Activated T-helper 1 cell treated with Interleukin-2 at 50 U/mL for 16 hours (primary cell): ENCODE measurements at places on chromosomes 3 and 15.

GRCh38 chr3:81484520-81484919, 276.9 kb downstream of the GBE1 start:
- no peak for DNase-seq

- no peak for DNase-seq
Observed at GRCh38 chr15:60589728-60590127, 110.8 kb upstream of the ICE2 start.

GRCh38 chr15:76310475-76311099, 682 bp downstream of the ETFA start:
- no peak for DNase-seq

GRCh38 chr3:188197388-188197847, 43.5 kb downstream of the LPP start:
- no peak for DNase-seq

- no peak for DNase-seq
Observed at GRCh38 chr15:90991587-90992285, 2.6 kb downstream of the PRC1 start.

GRCh38 chr15:58549785-58550074, 117.9 kb downstream of the LIPC start:
- no peak for DNase-seq

DNA sequence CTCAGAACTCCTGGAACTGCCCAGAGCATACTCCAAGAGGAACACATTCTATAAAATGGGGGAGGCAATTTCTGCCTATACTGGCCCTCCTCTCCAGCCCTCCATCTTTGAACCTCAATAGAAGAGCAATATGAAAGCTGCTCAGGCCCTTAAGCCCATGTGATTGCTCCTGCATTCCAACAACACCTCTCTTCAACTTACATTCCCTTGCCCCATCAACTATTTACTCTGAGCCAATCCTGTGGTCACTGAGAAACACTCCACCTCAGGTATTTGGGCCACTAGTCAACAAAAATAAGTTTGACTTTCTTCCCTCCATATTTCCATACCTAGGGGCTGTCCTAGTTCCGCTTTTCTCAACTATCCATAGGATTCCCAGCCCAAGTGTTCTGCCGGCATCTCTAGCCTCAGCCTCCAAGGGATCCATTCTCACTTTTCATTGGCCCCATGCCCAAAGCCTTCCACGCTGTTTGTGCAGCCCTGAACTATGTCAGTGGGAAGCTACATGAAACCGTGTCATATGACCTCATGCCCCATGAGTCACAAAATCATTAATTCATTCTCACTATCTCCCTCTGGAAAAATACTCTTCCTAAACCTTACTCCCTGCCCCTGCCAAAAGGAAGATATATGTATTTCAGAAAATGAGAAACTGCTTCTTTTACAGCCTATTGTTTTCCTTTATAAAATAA, 61.6 kb downstream of the GJD2 start:
- no peak for DNase-seq

- DNase-seq = no peak
Observed at GRCh38 chr3:11662392-11662990, 18.8 kb upstream of the VGLL4 start.

GRCh38 chr3:39783680-39784079, 25.7 kb upstream of the MYRIP start:
- DNase-seq = no peak

DNA sequence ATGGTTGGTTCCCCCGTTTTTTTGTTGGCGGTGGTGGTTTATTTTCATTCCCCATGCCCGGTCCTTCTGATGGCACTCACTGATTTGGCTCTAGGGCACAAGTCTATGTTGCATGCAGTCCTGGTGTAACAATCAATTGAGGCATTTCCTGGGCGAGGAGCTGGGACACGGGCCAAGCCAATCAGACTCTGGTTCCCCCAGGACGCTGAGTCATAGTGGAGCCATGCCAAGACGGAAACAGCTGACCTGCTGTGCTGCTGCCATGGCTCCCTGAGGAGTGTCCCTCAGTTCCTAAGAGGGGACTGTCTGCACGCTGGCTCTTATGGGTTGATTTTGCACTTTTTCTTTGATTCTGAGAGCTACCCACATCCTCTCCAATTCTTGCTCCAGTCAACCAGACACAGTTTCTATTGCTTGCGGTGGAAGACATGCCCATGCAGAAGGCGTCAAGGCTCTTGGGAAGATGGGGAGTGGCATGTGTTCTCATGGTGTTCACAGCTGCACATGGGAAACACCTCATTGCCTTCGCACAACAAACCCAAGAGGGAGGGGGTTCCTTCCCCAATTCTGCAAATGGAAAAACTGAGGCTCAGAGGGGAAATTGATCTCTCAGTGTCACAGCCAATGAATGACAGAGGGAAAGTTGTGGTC, 28.3 kb upstream of the ALDH1L1 start:
- DNase-seq = no peak

GRCh38 chr3:166367947-166368533, 530.8 kb upstream of the BCHE start:
- DNase-seq = no peak

DNA sequence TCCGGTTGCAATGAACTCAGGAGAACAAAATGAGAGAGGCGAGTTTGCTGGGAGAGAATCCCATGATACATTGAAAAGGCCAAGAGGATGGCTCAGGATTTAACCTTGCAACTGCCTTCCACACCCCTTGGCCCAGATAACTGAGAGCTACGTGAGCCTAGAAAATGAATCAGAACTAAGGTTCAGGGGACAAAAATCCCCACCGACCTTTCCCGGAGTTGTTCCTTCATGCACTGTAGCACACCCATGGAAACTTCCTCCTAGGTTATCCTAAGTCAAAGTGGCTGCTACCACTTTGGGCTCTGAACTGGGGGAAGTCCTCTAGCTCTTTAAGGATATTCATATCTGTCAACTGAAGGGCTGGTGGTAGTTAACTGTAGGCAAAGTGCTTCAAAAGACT, 58.3 kb upstream of the SLC4A7 start:
- no peak for DNase-seq

DNA sequence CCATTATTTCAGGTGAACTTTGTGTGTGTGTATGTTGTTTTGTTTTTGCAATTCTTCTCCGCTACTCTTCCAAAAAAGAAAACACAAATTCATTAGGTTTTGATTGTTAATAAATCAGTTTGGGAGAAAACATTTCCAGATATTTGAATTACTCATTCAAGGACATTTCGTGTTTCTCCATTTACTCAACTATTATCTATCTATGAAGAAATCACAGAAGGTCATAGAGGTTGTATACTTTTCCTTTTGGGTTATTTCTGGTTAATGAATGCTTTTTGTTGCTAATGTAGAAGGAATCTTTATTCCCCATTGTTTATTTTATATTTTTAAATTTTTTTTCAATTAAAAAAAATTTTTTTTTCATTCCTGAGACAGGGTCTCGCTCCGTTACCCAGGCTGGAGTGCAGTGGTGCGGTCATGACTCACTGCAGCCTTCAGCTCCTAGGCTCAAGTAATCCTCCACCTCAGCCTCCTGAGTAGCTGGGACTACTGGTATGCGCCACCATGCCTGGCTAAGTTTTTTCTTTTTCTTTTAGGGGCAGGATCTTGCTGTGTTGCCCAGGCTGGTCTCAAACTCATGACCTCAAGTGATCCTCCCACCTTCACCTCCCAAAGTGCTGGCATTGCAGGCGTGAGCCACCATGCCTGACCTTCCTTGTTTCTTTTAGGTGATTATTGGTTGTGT, 28.4 kb downstream of the IGF1R start:
- DNase-seq = no peak

- DNase-seq = no peak
Observed at GRCh38 chr15:68031404-68031803, 22.7 kb upstream of the PIAS1 start.

GRCh38 chr3:188001093-188001492, 152.9 kb upstream of the LPP start:
- DNase-seq = no peak

DNA sequence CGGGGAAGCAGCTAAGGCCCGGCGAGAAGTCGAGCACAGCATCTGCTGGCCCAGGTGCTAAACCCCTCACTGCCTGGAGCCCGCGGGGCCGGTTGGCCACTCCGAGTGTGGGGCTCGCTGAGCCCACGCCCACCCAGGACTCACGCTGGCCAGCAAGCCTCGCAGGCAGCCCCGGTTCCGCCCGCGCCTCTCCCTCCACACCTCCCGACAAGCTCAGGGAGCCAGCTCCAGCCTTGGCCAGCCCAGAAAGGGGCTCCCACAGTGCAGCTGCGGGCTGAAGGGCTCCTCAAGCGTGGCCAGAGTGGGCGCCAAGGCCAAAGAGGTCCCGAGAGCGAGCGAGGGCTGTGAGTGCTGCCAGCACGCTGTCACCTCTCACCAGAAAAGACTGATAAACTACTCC, 8.9 kb upstream of the GABRB3 start:
- DNase-seq = no peak

DNA sequence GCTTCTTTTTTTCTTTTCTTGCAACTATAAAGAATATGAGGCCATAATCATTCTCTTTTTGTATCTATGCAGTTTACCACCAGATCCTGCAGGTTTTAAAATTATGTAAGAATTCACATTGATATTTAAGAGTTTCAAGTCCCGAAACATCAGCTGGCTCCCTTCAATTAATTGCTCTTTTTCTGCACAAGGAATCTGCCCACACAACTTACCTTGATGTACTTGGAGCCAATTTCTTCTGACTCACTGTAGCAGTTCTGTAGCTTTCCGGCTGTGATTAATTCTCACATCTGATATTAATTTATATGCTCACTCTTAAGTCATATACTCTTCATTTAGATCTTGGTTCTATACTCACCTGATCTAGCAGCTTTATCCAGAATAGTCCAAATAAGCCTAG, 781.8 kb downstream of the CADM2 start:
- no peak for DNase-seq

- DNase-seq = no peak
Observed at GRCh38 chr3:36669764-36670163, 94.6 kb downstream of the DCLK3 start.

DNA sequence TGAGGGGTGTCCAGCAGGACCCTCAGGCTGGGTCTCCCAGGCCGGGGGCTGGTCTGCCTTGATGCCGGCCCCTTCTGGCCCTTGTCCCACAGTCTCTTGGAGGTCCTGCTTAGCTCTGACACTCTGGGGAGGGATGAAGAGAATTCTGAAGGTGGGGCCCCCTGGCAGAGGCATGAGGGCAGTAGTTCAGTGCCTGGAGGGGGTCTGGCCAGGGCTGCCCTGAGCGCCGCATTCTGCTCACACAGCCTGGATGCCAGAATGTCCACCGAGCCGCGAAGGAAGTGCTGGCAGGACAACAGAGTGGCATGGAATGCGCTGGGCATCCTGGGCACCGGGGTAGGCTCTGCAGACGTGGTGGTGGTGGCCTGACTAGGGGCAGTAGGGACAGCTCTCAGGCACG, 55.5 kb downstream of the SMAD6 start:
- DNase-seq = no peak

- no peak for DNase-seq
Observed at GRCh38 chr15:75138016-75138999, 63.4 kb upstream of the C15orf39 start.

DNA sequence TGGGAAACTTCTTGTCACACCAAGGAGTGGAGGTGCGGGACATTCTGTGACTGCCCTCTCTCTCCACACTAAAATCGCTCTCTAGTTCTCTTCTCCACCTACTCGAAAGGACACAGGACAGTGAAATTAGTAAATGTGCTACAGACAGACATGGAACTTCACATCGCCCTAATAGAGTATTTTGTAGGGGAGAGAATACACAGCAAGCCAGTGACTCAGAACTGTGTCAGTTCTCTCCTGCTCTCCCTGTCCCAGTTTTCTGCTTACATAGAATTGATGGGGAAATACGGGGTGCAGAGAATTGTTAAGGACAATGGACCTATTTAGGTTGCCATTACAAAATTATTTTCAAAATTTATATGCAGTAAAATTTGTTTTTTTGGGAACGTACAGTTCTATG, 159.6 kb upstream of the GADL1 start:
- DNase-seq = no peak

DNA sequence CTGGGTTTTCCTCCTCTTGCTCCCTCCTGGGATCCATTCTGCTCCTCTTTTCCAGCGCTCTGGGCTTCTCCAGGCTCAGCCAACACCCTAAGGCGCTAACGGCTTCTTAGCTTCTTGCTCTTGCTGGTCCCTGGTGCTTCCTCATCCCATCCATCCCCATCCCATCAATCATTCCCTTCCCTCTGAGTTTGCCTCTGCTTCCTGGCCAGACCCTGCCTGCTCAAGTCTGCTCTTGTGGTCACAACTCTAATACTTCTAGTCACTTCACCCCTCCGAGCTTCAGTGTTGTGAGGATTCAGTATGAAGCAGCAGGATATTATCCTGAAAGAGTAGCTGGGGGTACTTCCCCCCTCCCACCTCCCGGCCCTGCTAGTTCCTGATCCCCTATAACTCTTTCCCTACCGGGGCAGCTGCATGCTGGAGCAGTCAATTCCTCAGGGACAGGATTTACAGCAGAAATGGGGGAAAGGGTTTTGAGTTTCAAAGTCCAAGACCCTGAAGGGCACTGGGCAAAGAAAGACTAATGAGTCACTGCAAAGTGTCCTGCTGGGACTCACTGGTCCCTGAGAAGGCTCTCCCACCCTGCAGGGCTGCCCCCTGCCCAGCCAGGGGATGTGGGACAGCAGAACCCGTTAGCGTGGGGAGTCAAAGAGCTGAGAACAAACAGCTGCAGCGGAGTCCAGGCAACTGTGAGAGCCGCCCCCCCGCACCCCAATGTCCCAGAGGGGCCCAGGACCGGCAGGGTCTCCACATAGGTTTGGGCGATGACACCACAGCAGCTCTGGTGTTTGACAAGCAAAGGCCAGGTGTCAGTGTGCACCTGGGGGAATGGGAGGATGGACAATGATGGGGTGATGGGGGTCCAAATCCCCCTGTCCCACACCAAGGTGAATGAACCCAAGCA, 2.3 kb upstream of the SYNM start:
- no peak for DNase-seq

GRCh38 chr3:141425523-141426233, 57.4 kb downstream of the ZBTB38 start:
- no peak for DNase-seq

GRCh38 chr3:60651799-60652198, 599.5 kb downstream of the FHIT start:
- DNase-seq = no peak

GRCh38 chr3:143507735-143508580, 340.3 kb downstream of the SLC9A9 start:
- DNase-seq = no peak

- no peak for DNase-seq
Observed at GRCh38 chr15:65400760-65401610, 21.8 kb downstream of the IGDCC4 start.

GRCh38 chr3:38122712-38123290, 14.1 kb downstream of the ACAA1 start:
- DNase-seq = no peak

- DNase-seq = no peak
Observed at GRCh38 chr3:46664971-46665762, 28.3 kb downstream of the ALS2CL start.

DNA sequence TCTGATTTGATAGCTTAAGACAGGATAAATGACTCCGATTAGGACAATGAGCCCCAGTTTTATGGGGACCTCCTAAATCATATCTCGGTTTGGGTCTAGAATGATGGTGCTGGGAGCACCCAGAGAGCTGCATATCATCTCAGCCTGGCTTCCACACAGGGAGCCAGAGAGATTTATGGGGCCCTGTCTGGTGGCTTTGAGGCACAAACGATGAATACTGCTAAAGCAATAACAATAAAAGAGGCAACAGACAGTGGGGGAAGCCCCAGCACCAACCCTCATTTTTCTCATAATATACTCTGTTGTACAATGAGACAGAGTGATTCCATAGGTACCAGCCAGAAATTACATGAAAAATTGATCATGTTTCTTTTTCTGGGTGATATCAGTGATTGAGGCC, 889.0 kb upstream of the CFAP20DC start:
- no peak for DNase-seq
